ENCODE measurements at places on chromosomes 3 and 15. TPM values are rescaled to one million over a fixed set of nuclear protein-coding genes. Genes with fewer than 3 reads are reported as not detected.
A peak's percentile ranks its signal among the peaks of the same experiment; 100 is the strongest.

DNA sequence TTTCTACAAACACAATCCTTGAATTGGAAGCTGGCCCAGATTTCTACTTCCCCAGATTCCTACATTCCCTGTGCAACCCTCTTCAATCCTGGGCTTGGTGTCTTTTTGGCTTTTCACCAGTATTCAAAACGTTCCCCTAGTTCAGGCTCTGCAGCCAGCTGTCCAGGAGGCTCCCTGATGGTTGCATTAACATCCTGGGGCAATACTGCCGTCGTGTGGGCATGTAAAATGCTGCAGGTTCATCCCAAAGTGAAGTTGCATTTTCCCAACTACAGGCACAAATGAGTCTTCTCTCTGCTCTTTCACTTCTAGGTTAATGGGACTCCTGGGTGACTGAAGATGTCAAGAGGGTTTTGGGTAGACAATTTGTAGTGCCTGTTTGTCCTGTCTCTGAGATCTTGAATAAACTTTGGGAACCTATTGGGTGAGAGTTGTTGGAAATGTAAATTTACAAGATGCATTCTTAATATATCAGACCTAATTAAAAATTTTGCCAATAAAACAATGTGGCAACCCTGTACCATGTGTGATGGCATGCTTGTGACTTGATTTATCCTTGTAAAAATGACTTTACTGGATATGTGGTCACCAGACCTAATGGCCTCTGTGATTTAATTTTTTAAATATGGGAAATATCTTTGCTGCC, 28.6 kb downstream of the SOX14 start:
- DNase-seq = peak; percentile 8

DNA sequence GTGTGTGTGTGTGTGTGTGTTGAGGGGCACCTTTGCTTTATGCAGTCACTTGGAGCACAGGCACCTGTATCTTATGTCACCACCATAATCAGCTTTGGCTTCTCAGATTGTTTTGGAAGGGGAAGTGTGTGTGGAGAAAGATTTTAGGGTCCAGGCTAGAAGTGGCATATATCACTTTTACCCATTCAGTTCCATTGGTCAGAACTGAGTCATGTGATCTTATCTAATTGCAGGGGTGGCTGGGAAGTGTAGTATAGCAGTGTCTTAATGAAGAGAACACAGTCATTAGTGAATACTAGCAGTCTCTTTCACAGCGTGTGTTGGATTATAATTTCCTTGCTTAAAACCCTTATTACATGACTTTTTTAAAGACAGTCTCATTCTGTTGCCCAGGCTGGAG, 20.6 kb downstream of the NCK1 start:
- DNase-seq = no peak

DNA sequence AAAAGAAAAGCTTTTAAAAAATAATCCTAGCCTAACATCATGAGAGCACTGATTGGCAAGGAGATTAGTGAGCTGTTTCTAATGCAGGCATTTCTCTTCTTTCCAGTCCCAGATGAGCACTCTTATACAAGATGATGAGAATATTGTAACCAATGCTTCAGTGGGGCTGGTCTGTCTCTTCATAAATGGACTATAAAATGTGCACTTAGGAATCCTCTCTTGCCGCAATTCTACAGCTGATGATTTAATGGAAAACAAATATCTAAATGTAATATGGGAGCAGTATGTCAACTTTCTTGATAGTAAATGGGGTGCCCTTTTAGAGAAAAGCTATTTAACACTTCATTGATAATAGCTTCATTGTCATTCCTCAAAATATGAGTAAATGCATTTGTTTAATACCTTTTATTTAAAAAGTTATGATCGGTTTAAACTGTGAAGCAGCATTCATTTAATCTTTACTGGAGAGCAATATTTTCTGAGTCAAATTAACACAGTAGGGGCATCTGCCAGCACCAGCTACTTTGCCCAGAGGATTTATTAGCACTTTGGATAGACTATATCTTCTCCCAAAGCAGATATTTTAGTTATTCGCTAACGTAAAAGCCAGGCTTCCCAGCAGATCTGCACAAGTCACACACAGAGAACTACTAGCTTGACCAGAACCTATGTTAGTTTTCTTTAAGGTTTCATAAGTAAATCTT, 985.9 kb downstream of the DIPK2A start:
- no peak for DNase-seq

DNA sequence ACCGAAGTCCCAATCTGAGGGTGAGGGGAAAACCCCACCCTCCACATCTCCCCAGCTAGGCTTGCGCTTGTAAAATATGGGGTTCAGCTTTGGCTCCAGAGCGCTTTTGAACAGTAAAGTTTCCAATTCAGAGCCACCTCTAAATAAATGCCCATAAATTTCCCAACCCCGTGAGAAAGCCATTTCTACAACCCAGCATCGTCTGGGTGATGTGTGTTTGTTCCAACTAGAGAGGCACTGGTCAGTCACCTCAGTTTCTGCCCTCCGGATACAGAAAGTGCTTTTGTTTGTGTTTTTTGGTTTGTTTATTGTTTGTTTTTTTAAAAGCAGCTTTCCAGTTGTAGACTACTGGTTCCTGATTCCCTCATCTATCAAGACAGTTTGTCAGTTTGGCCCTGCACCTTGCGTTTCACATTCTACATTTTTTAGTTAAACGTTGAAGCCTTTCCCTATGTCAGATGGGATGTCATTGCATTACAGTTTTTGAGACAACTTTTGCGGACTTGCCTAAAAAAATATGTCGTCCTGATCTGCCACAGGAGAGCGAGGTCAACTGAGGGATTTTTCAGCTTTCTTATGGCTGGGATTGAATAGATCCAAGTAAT, 15.0 kb upstream of the SOX2 start:
- no peak for DNase-seq

DNA sequence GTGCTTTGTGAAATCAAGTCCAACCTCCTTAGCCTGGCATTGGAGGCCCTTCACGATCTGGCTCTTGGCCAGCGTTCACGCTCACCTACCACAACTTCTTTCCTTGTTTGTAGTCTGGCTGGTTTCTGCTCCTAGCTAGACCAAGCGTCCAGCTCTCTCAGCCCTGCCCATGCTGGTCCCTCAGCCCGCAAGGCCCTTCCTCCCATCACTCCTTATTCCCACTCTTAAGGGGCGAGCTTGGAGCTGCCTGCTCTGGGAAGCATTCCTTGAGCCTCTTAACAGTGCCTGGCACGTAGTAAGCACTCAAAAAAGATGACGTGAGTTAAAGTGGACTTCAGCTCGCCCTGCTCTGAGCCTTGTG, 8.7 kb downstream of the SLC6A6 start:
- no peak for DNase-seq

DNA sequence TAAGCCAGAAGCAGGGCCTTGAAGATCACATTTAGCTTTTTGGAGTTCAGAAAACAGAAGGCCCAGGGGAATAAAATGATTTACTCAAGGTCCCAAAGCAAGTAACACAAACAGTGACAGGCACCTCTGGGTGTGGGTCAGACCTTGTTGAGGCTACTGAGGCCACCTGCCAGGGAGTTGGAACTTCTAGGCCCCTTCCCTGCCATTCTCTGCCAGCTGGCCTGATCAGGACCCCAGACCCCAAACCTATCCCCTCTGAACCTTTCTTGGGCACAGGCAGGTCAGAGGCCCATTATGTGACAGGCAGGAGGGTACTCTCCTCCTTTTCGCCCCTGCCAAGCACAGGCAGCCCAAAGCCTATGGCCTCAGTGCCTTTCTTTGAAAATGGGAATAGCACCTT, 49.4 kb upstream of the ATP2B2 start:
- no peak for DNase-seq

- DNase-seq = no peak
Observed at GRCh38 chr15:75923756-75924155, 20.1 kb downstream of the FBXO22 start.

CCR3 gene
- total RNA-seq = not detected

KLF13 gene
- 38.7 TPM for total RNA-seq

MYLK gene
- 112 TPM for total RNA-seq

PLIN1 gene
- total RNA-seq = not detected

All from renal cortical epithelial cell (primary cell).